ENCODE measurements at places on chromosomes 5 and 9. TPM values are rescaled to one million over a fixed set of nuclear protein-coding genes. Genes with fewer than 3 reads are reported as not detected.

DNA sequence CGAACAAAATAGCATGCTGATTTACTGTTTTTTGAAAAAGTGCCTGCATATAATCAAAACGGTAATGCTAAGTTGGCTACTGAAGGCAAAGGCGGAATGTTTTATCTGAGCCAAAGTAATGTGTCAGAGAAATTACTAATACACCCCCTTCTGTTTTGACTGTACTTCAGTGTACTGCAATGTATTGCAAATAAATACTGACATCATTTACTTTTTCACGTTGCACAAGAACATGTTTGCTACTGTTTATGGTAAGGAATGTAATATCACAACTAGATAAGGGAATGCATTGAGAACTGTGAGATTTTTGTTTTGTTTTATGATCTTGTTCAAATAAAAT, 813 bp upstream of the AGTPBP1 start:
- no peak for DNase-seq

DNA sequence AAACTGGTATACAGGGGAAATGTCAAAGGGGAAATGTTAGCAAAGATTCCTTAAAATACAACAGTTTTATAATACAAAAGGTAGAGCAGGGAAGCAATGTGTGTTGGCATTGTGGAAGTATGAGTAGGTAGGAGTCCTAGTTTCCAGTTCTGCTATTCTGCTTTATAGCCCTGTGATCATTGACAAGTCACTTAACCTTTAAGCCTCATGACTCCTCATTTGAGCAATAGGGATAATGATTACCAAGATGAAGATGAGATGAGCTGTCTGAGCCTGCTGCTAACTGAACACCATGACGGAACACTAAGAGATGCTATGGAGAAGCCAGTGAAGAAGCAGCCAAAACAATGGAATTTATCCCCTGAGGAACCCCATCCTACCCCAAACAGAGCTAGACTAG, 251.7 kb downstream of the PAPPA start:
- DNase-seq = no peak

Gene GPR150
- total RNA-seq = not detected

Gene ROR2
- not detected for total RNA-seq

- DNase-seq = no peak
Observed at GRCh38 chr5:145913701-145914100, 22.7 kb upstream of the SH3RF2 start.

DNA sequence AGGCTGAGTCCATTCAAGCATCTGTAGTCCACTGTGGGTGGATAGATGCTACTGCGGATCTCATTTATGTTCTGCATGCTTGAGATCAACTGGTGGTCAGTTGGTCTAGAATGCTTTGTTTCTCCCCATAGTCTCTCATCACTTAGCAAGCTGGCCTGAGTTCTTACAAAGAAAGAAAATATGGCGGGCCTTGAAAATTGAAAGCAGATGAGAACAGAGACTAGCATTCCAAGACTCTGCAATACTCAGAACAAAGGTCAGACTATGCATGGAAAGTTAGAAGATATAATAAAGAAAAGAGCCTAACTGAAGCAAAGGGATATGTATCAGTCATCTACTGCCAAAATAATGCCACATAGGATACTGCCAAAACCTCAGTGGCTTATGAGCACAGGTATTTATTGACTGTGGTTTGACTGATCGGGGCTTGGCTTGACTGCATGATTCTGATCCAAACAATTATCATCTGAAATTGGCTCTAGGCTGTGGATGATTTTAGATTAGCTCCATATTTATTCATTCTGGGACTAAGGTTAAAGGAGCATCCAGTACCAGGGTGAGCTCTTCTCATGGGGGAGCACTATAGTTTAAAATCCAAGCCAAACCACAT, 258.9 kb downstream of the TAF11L14 start:
- DNase-seq = no peak

- no peak for DNase-seq
Observed at GRCh38 chr5:141434006-141434405, 3.7 kb downstream of the PCDHGA12 start.

- DNase-seq = no peak
Observed at GRCh38 chr9:90901933-90902332, 100.3 kb downstream of the SYK start.

DNA sequence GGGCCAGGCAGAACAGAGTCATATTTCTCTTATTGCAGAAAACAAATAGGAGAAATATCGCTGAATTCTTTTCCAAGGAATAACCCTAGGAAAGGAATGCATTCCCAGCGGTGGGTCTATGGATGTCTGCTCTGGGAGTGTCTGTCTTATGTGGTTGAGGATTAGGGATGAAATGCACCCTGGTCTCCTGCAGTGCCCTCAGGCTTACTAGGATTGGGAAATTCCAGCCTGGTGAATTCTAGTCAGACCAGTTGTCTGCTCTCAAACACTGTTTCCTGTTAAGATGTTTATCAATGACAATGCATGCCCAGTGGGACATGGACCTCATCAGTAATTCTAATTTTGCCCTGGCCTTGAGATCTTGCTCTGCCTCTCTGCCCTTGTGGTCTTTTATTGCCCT, 136.1 kb upstream of the ELAVL2 start:
- no peak for DNase-seq

Gene CARTPT
- total RNA-seq = not detected

DNA sequence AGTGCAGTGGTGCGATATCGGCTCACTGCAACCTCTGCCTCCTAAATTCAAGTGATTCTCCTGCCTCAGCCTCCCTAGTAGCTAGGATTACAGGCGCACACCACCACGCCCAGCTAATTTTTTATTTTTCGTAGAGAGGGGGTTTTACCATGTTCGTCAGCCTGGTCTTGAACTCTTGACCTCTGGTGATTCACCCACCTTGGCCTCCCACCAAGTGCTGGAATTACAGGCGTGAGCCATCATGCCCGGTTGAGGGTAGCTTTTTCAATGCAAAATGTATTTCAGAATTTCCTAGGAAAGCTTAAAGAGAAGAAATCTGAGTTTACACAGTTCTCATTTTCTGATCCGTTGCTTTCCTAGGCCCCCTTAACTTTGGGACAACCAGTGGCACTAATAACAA, 15.7 kb downstream of the BDP1 start:
- no peak for DNase-seq

DNA sequence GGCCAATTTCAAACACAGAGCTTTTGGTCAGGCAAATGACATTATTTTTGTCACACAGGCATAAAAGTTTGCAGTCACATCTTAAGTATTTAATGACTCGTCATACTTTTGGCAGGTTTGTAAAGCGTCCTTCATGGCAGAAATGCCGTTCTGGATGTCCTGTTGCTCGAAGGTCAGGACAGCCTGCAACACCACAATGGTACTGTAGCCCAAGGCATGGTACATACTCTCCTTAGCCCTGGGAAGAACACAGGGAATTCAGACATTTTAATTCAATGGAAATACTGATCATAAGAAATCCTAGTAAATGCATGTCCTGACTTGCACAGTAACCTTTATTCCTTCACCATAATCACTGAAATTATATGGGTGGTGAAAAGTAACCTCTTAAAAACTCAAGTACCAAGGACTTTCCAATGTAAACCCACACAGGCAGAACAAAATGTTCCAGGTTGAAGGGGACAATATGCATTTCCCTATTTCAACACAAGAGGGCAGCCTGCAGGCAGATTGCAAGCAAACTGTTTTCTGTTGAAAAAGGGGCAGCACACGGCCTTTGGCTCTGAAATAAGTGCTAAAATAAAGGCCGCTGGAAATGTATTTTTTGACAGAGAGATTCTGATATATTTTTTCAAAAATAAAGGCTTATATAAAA, 95.7 kb downstream of the TTC39B start:
- DNase-seq = peak; percentile 70

GRCh38 chr9:37370968-37371563, 51.4 kb upstream of the GRHPR start:
- DNase-seq = no peak

DNA sequence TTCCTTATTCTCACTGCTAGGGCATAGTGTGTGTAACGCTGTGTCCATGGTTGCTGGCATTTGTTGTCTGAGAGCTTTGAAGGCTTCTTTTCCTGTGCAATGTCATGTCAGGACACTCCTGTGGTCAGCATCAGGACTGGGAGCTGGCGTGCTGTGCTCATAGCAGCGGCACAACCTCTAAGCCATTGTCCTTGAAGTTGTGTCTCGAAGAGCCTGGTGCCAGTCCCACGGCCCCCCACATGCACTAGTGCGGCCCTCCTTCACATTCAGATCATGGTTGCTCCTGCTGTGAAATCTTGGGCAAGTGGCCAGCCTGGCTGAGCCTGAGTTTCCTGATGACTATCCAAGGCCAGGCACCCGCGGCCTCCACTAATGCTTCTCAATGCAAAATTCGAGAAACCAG, 32.4 kb downstream of the PDZD2 start:
- no peak for DNase-seq

GRCh38 chr9:81293651-81294050, 395.7 kb downstream of the TLE1 start:
- no peak for DNase-seq

- DNase-seq = no peak
Observed at GRCh38 chr5:178142642-178143041, 11.0 kb downstream of the NHP2 start.

- DNase-seq = no peak
Observed at GRCh38 chr5:122880749-122881148, 35.3 kb downstream of the SNX24 start.

Gene KCTD16
- 0.02 TPM for total RNA-seq

Gene RLN1
- not detected for total RNA-seq

Gene SMU1
- total RNA-seq = 36.6 TPM

DNA sequence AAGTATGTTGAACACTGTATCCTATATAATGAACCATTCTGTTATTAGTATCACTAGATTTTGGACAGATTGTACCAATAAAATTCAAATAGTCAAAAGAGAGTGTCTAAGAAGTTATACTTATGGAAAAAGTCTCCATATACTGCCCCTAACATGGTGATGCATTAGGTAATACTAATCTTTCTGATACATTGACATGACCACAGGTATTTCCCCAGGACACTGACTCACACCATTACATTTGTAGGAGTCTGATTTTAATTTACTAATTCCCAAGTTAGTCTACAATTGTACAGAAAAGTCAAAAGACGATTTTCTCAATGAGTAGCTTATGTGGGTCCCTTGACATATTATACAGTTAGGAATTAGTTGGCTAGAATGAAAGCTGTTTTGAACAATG, 593.8 kb downstream of the ISL1 start:
- DNase-seq = no peak

- no peak for DNase-seq
Observed at GRCh38 chr5:86665984-86666760, 48.4 kb downstream of the COX7C start.

Gene ANKRD31
- total RNA-seq = 0.09 TPM

DNA sequence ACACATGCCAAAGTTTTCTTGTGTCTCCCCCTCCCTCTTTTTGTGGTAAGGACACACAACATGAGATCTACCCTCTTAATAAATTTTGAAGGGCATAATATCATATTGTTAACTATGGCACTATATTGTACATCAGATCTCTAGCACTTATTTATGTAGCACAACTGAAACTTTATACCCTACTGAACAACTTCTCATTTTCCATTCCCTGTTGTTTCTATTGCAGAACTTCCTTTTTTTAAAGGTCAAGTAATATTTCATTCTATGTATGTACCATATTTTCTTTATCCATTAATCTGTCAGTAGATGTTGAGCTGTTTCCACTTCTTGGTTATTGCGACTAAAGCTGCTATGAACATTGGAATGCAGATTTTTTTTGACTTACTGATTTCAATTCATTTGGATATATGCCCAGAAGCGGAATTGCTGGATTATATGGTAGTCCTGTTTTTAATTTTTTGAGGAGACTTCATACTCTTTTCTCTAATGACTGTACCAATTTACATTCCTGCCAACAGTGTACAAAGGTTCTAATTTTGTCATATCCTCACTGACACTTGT, 305.3 kb downstream of the PRR16 start:
- no peak for DNase-seq

GRCh38 chr5:172123269-172123692, 64.7 kb downstream of the STK10 start:
- peak; percentile 55 for DNase-seq

- no peak for DNase-seq
Observed at GRCh38 chr5:39202597-39203274, 16.6 kb downstream of the FYB1 start.

Gene C7
- total RNA-seq = 3.5 TPM

GRCh38 chr5:171102877-171103610, 206.0 kb upstream of the TLX3 start:
- DNase-seq = no peak

DNA sequence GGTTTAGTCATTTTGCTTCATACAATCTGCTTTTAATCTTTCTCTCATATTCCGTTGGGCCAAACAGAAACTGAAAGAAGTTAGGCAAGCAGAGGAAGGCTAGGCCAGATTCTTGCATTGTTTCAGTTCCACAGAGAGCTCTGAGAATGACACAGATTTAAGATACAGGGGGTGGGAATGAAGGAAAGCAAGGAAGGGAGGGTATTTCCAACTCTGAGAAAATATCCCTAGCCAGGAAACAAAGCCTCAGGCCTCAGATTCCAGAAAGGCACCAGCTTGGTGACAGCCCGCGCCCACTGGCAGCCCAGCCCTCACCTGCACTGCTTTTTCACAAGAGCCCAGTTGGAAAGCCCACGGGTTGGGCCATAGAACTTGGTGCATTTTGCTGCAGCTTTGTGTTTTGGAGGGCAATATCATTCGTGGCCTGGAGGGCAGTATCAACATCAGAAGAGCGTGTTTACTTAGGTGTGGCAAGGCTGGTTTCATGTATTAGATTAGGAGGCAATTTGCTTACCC, 63.5 kb downstream of the ENC1 start:
- DNase-seq = no peak

Gene SHOC1
- not detected for total RNA-seq

DNA sequence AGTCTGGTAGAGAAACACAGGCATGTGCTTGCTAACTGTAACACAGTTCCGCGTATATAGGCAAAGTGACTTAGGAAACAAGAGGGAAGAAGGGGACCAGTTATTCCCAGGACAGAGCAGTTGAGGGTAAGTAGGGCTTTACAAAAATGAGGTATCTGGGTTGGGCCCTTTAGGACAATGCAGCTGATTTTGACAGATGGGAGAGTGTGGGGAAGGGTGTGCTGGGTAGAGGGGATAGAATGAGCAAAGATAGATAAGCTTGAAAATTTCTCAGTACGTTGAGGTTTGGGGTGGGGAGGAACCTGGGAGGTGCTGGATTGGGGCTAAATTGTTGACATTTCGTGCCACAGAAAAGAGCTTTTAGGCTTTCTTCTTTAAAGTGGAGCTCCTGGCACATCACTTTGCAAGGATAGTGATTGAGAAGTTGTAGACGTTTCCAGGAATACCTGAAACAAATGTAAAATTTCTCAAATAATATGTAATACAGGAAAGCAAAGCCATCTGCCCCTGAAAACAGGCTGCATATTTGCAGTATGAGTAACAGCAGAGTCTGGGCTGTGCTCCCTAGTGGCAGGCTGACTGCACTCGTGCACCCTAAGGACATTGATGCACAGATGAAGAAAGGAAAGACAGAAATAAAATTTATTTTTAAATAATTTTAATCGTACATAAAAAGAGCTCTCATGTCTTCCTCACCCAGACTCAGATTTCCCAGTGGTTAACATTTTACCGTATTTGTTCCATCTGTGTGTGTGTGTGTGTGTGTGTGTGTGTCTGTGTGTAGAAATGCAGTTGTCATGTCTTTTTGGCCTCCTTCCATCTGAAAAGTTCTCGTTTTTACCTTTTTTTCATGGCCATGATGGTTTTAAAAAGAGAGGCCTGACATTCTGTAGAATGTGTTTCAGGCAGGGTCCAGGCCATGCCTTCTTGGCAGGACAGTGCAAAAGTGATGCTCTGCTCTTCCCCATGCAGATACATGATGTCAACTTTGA, 144.9 kb upstream of the DMRT1 start:
- DNase-seq = peak; percentile 44
